ENCODE measurements at places on chromosomes 11 and 22.
A peak's percentile ranks its signal among the peaks of the same experiment; 100 is the strongest.

DNA sequence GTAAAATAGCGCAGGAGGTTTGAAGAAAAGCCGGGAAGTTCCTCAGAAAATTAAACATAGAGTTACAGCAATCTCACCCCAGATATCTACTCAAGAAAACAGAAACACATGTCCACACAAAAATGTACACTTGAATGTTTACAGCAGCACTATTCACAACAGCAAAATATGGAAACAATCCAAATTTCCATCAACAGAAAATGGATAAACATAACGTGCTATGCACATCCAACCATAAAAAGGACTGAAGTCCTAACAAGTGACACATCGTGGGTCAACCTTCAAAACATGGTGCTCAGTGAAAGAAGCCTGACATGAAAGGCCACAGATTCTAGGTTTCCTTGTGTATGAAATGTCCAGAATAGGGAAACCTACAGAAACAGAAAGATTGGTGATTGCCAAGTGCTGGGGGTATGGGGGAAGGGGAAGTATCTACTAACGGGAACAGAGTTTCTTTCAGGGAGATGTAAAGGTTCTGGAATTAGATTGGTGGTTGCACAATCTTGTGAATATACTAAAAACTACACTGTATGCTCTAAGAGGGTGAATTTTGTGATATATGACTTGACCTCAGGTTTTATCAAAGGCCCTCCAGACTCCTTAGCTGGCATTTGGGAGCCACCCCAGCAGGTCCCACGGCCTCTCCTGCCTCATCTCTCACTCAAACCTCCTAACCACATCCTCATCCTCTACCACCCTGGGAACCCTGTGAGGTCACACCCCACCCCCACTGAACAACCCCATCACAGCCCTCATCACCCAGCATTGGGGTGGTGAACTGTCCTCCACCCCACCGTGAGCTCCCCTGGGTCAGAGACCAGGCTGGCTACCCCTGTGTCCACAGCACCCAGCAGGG lies 69.2 kb upstream of the PRR5 start:
- no peak for DNase-seq

DNA sequence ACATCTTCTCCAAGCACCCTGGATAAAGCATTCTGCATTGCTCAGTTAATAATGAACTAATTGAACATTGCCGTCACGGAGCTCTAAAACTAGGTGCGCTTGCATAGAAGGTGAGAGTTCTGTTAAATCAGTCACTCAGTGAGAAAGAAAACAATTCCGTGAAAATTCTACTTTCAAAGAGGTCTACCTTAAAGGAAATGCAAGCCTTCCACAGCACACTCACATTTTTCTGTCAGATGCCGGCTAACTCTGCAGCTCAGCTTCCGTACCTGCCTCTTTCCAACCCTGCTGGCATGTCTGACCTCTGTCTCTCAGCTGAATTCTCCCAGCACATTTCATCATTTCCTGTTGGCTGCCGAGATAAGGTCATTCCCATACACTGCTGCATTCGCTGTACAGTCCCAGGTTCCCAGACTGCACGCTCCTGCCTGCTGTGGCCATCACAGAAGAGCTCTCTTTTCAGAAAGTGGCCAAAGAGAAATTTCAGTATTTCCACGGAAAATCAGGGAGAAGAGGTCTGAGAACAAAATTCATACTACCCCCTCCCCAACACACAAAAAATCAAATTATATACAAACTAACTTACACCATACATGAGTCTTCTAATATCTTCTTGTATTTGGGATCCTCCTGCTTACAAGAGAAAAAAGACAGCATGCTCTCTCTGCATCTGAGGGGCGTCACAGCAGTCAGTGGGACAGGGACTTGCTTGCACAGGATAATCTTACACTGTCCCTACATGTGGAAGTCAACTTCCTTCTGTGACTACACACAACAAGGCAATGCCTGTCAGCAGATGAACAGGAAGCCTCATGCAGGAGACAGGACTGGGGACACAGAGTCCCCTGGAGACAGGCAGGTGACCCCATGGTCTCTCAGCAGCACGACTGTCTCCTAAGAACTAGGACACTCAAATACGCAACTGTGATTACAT lies 55.1 kb downstream of the PACSIN2 start:
- no peak for DNase-seq

GRCh38 chr11:74682731-74683278 lies 48.4 kb downstream of the CHRDL2 start:
- DNase-seq, result no peak

DNA sequence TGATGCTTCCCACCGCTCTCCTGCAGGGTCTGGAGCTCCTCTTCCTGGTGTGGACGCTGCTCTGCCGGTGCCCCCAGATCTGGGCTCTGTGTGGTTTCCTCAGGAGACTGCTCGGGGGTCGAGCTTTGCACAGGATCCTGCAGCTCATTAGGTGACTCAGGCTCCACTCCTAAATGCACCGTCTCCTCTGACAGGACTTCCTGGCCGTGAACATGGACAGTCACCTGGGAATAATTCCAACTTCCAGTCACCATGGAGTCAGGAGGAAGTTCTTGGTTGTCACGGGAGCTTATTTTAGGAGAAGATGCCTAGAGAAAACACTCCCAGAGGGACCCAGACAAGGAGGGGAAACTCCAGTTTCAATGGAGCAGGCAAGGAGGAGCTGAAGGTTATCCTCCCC lies 11.9 kb downstream of the ZNF202 start:
- DNase-seq, result no peak

- DNase-seq, result no peak
These were observed 34.0 kb downstream of the HIPK3 start for GRCh38 chr11:33291004-33291777.

- no peak for DNase-seq
These were observed 6.6 kb upstream of the FUT4 start for GRCh38 chr11:94537031-94537600.

GRCh38 chr11:103676413-103676812 lies 360.0 kb upstream of the DDI1 start:
- no peak for DNase-seq

- DNase-seq, result no peak
These were observed 35.3 kb downstream of the EHF start for GRCh38 chr11:34656062-34656720.

- DNase-seq, result no peak
These were observed 131.8 kb downstream of the APIP start for GRCh38 chr11:34784318-34784841.

GRCh38 chr22:19807161-19807913 lies 46.8 kb downstream of the TBX1 start:
- DNase-seq, result peak; percentile 10

DNA sequence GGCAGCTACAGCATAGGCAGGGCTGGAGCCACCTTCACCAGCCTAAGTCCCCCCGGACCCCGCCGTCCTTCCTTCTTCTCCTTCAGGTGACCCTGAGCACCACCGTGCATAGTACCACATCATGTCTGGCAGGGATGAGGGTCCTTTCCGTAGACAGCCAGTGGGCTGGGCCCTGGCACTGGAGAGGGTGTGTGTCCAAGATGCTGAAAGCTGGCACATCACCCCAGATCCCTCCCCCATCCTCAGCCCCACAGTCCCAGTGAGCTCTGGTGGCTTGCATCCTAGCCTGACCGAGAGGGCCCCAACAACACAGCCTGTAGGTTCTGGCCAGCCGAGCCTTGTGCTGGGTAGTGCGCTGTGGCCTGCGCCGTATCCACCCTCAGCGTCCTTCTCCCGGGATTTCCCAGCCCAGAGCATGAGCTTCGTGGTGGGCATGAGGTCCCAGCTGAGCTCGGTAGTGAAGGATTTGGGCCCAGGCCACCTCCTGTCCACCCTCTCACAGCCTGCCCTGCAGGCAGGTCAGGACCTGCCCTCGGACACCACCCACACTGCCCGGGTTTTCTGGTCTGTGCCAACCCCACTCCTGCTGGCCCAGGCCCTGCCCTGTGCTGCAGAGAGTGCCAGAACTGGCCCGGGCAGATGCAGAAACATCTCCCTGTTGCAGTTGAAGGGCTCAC lies 1124.3 kb downstream of the BRD1 start:
- DNase-seq, result peak; percentile 1

DNA sequence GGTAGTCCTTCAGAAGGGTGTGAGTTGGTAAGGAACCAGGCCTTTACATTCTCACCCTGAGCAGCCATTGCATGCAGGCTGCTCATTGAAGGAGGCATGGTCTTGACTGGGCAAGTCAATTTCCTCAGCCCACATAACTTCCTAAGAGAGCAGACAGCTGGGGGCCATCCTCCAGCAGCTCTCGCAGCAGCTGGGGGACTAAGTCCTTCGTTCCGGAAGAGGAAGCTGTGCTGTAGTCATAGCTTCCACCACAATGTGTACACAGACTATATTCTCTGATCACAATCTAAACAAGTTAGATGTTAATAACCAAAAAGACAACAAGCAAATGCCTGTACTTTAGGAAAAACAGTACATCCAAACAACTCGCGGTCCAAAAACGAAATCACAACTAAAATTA lies 30.1 kb upstream of the MPPED1 start:
- no peak for DNase-seq

DNA sequence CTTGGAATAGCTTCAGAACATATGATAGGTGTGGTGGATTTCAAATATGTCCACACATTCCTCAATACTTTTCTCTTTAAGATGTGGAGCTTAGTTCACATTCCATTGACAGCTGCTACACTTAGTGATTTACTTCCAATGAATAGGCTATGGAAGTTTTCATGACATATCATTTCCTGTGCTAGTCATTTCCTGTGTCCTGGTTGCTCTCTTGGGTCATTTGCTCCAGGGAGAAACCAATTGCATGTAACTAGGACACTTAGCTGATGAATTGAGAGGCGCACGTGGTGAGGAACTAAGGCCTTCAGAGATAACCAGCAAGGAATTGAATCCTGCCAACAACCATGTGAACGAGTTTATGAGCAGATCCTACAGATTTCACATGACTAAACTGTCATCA lies 120.9 kb downstream of the SLC17A6 start:
- DNase-seq, result no peak

GRCh38 chr11:33608386-33608785 lies 92.2 kb downstream of the C11orf91 start:
- DNase-seq, result no peak

DNA sequence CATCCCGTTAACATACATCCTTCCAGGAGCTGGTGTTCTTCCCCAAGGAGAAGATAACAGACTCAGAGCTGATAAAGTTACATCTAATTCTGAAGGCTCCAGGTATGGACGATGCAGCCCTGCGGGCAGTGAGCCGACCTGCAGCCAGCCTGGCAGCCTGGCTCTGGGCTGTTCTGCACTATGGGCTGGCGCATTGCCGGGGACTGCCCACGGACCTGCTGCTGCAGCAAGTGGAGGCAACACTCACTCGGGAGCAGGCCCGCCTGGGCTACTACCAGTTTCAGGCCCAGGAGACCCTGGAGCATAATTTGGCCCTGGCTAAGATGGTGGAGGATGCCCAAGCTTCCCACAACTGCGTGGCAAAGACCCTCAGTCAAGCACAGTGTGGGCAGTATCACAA lies 39.7 kb downstream of the RRP8 start:
- no peak for DNase-seq

DNA sequence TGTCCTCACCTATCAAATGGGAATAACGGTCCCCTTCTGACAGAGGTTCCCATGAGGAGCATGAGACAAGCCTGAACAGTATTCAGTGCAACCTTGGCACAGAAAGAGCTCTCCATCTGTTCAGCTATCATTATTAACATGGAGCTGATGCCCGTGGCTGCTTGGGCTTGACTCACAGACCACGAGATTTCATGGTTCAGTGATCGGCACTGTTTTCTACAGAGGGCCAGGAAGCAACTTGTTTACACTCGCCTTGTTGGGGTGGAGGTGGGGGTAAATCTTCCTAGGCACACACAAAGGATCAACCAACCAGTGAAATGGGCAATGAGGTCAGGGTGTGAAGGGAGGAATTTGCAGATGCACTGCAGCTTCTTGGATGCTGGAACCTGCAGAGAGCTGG lies 88.2 kb downstream of the CWC15 start:
- DNase-seq, result no peak

GRCh38 chr11:2551131-2551530 lies 106.3 kb downstream of the KCNQ1 start:
- no peak for DNase-seq

GRCh38 chr22:49211176-49211575 lies 616.5 kb downstream of the BRD1 start:
- no peak for DNase-seq

DNA sequence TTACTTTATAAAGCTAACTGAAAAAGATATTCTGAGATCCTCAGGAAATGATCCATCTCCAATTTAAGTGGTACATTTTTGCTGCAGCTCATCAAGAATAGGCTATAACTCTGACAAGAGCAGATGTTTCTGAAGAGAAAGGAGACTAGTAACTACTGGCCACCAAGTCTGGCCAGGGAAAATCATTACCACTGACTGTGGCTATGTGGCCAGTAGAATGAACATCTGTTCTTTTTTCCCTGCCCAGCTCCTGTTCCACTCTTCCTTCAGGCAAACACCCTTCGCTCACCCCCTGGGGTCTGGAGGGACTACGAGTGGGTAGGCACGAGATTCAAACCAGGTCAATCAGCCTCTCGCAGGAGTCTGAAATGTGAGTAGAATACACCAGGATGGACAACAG lies 23.9 kb downstream of the TMEM123 start:
- no peak for DNase-seq

- no peak for DNase-seq
These were observed 123.4 kb upstream of the CSNK2A3 start for GRCh38 chr11:11476499-11476898.

GRCh38 chr11:113593698-113594308 lies 112.3 kb downstream of the TMPRSS5 start:
- no peak for DNase-seq

DNA sequence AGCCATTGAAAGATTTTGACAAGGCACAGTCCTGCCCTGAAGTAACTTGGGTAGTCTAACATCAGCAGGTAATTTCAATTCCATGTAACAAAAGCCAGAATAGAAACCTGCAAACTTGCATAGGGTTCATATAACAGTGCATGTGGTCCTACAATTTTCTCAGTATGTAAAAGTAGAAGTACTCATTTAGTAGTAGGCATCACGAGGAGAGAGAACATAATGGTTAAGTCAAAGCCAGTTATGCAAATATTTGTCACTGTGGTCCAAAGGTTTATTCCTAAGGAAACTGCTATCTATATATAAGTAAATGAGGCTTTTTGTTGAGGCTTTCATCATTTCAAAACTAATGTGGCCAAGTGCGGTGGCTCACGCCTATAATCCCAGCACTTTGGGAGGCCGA lies 10.1 kb downstream of the ATP5MG start:
- DNase-seq, result no peak

- no peak for DNase-seq
These were observed 19.1 kb downstream of the ARHGEF17 start for GRCh38 chr11:73326929-73327811.

GRCh38 chr11:102470251-102470650 lies 17.7 kb upstream of the TMEM123 start:
- DNase-seq, result no peak

- DNase-seq, result no peak
These were observed 331.8 kb upstream of the MPPED2 start for GRCh38 chr11:30917859-30918478.
